ENCODE measurements at places on chromosomes 7 and 10.

GRCh38 chr10:129288999-129289584, 177.9 kb upstream of the MGMT start:
- DNase-seq, result no peak

DNA sequence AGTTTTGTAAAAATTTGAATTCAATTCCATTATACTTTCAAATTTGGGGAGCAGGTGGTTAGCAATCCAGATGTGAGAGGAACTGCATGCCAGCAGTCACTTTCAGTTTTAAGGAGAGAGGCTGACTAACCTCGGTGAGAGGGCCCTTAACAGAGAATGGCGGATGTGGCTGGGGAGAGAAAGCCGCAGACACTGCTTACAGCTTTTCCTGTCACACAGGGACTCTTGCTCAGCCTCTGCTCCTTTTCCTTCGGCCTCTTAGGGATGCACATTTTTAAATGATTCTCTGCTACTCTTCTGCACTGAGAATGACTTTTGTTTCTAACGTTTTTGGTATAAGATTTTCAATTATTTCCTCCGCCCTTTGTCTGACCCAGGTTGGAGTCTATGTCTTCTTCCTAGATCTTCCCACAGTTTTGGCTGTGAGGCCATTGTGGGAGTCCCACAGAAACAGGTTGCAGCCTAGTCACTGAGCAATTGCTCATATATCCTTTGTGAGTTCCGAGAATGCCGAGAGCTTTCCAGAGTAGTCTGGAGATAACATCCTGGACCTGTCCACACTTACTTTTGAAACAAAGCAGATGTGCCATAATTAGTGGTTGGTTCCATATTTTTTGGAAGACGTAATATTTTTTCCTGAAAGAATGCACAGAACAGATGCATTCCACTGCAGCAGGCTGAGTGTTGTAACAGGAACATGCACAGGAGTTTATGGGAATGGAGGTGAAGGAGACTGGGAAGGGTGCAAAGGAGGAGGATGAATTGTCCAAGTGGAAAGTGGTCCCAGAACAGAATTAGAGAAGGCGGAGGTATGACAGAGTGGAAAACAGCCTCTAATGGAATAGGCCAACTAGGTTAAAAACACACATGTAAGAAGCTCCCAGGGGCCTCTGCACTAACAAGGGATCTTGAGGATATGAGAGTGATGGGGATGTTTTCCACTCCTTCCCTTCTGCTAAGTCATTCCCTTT, 168.0 kb upstream of the ZNF32 start:
- no peak for DNase-seq

DNA sequence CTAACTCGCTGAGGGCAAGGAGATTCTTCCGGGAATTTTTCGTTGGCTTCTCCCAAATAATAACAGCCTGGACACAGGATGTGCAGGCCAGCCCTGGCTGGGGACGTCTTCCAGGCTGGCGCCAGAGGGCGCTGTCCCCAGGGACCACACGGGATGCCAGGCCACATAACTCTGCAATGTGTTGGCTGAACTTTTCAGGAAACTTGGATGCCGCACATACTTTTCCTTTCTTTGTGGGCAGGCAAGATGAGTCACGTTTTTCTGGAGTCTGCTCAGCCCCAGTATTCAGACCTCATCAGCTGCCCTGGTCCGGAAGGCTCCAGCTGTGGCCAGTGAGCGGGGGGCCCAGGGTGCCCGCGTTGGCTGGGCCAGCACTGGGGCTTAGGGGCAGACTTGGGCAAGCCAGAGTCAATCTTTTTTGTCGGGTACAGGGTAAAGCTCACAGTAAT, 122.7 kb downstream of the PRKAG2 start:
- peak; percentile 93 for DNase-seq

DNA sequence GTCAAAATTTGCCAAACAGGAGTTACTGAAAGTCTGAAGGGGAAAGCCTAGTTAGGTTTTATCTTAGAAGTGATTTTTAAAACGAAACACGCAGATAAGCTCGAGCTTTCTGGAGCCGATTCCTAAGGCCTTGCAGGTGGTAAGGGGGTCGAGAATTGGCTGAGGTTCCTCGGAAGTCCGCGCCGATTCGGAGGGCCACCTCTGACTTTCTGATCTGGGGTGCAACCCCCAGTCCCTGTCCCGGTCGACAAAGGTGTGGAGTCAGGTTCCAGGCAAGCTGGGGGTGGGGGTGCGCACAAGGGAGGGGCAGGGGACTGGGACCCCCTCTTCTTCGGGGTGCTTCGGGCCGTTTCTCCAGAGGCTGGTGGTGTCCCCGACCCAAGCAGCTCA, 701 bp upstream of the CUL1 start:
- no peak for DNase-seq

- DNase-seq, result no peak
Measured at GRCh38 chr10:122075171-122075570, 86.2 kb downstream of the TACC2 start.

DNA sequence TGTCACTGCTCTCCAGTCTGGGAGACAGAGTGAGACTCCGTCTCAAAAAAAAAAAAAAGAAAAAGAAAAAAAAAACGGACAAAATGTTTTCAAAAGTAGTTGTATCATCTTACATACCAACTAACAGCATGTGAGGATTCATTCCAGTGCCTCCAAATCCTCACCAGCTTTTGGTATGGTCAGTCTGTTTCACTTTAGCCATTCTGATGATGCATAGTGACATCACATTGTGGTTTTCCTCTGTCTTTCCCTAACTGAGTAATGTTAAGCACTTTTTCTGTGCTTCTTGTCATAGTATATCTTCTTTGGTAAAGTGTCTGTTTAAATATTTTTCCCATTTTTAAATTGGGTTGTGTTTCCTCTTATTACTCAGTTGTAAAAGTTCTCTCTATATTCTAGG, 251.4 kb upstream of the CTBP2 start:
- peak; percentile 16 for DNase-seq

DNA sequence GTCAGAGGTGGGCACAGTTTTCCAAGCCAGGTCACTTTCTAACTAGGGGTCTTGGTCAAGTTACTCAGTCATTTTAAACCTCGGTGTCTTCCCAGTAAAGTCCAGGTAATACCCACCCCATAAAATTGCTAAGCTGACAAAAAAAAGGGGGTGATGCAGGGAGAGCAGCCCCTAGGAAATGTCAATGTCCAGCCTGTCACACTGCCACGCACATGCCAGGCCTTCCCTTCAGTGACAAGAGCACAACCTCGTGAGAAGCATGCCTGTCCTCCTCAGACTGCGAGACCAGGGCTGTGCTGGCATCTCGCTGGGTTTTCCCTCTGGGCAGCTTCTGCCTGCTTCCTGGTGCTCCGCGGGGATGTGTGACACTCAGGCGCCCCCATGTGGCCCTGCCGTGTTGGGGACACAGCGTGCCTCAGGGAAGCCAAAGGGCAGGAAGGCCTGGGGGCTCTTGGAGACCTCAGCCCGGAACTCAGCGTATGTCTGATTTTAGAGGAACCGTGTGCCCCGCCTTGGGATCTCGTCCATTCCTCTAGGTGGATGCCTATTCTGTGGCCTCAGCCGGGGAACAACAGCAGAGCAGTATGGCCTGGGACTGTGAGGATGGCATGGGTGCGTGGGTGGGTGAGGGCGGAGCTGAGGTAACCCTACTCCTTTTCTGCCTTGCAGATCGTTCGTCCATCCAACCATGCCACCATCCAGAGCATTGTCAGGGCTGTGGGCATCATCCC, 10.2 kb upstream of the GDF2 start:
- DNase-seq, result peak; percentile 31

GRCh38 chr7:1564603-1565022, 5.2 kb downstream of the PSMG3 start:
- DNase-seq, result no peak

GRCh38 chr10:12349629-12350166, 351 bp downstream of the CAMK1D start:
- DNase-seq, result no peak

Data from HCT116 (cell line).